Suppressor macrophage treated with lipopolysaccharide for 4 hours (primary cell): ENCODE measurements at places on chromosomes 5 and 9.

GRCh38 chr5:6427694-6428093 is 21.0 kb upstream of the UBE2QL1 start:
- DNase-seq, result no peak

- no peak for DNase-seq
These were observed 269.9 kb downstream of the MAN2A1 start for GRCh38 chr5:109959652-109960051.

DNA sequence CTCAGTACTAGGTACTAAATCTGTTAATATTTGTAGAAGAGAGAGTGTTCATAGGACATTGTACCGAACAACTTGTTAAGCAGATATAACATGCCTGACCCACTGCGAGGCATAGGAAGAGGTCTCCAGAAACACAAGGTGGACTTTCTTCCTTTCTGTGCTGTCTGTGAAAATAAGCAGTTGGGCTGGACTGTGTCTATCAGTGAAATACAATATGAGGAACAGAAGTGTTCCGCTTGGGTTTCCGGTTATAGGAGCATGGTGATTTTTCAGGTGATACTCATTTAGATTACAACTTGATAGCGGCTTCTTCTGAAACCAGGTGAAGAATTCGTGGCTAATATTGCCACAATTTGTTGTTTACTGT is 60.9 kb upstream of the TLR4 start:
- no peak for DNase-seq

- no peak for DNase-seq
These were observed 334.7 kb downstream of the MARCHF11 start for GRCh38 chr5:15844871-15845270.

DNA sequence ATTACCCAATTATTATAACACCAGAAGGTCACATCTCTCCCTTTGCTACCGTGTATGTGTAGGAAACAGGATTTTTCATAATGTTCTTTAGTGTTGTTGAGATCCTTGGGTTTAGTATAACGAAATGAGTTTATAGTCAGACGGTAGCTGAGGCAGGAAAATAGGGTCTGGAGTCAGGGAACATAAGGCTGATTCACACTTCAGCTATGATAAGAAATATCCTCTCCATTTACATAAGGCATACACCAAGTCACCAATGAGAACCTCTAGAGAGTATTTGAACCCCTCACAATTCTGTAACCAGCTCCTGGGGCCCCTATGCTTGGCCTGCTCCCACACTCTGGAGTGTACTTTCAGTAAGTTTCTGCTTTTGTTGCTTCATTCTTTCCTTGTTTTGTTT is 58.9 kb upstream of the ANKH start:
- DNase-seq, result no peak

DNA sequence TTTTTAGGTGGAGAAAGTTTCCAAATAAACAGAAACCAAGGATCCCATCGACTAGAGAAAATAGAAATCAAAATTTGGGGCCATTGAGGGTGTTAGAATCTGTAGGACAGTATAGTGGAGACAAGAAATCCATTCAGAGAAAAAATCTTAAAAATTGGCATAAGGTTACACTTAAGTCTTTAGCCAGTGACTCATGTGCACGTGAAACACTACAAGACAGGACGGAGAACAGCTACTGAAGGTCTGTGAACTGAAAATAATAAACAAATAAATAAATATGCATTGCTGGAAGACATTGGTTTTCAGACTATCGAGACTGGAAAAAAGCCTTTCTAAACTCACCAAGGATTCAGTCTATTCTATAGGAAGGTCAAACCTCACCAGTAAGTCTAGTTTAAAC is 1955.5 kb downstream of the MAT2B start:
- DNase-seq, result no peak

- no peak for DNase-seq
These were observed 191.8 kb downstream of the TMEM38B start for GRCh38 chr9:105886136-105886535.

DNA sequence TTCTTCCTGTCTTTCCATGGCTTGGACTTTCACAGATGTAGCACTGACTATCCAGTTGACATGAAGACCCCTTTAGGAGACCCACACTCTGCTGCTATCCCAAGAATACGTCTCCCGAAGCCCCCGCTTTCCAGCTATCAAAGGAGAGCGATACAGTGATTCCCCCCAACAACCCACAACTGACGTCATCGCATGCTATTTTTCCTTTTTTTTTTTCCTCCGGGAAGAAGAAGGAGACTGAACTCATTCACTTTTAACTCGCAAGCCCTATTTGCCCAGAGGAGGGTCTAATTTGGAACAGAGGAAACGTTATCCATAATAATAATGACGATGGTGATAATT is 2.1 kb downstream of the PAPPA start:
- DNase-seq, result no peak

- no peak for DNase-seq
These were observed 34.7 kb downstream of the C9orf152 start for GRCh38 chr9:110173322-110173642.

GRCh38 chr9:116717150-116717549 is 30.0 kb downstream of the TRIM32 start:
- no peak for DNase-seq

- DNase-seq, result no peak
These were observed 49.1 kb downstream of the ARHGAP26 start for GRCh38 chr5:142819292-142819691.

- no peak for DNase-seq
These were observed 20.0 kb upstream of the CYFIP2 start for GRCh38 chr5:157245886-157246285.

GRCh38 chr9:131011274-131012022 is 2.5 kb downstream of the LAMC3 start:
- DNase-seq, result no peak

DNA sequence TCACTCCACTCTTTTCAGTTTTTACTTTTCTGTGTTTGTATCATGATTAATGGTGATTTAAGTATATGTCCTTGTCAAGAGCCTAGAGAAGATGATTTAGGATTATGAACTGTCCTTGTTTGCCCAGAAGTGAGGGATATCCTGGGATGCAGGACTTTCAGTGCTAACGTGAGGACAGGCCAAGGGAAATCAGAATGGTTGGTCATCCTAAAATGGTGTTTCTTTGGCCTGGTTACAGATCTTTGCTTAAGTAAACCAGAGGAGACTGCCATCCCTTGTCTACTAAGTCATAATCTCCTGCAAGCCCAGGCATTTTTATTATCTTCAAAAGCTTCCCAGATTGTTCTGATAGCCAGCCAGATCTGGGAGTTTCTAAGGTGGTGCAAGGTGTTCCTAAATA is 22.3 kb upstream of the DPYSL3 start:
- no peak for DNase-seq

- DNase-seq, result no peak
These were observed 30.5 kb downstream of the JAKMIP2 start for GRCh38 chr5:147752033-147752432.

- no peak for DNase-seq
These were observed 7.5 kb downstream of the ADAMTS13 start for GRCh38 chr9:133429641-133430161.

- DNase-seq, result no peak
These were observed 130.4 kb upstream of the SLIT3 start for GRCh38 chr5:169431386-169431785.

DNA sequence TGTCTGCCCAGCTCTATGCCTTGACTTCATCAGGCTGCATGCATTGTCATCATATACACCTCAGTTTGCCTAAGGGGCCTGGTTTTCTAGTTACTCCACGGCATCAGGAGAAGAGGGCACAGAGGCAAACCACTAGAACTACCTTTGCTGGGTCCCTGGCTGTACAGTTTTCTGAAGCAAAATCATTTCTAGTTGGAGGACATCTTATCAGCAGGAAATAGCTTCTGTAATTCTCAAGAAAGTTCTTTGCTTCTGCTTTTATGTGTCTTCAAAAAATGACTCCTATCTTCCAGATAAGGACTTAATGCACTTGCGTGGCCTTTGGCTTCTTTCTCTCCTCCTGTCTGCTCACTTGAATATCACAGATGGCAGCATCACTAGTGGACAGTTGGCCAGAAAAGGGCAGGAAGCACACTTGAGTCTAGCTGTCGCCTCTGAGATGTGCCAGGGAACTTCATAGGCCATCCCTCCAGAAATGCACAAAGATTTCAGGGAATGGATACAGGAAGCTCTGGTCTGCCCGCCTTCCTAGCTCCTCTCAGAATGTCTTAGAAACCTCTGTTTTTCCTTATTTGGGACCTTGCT is 22.4 kb upstream of the LTC4S start:
- no peak for DNase-seq

DNA sequence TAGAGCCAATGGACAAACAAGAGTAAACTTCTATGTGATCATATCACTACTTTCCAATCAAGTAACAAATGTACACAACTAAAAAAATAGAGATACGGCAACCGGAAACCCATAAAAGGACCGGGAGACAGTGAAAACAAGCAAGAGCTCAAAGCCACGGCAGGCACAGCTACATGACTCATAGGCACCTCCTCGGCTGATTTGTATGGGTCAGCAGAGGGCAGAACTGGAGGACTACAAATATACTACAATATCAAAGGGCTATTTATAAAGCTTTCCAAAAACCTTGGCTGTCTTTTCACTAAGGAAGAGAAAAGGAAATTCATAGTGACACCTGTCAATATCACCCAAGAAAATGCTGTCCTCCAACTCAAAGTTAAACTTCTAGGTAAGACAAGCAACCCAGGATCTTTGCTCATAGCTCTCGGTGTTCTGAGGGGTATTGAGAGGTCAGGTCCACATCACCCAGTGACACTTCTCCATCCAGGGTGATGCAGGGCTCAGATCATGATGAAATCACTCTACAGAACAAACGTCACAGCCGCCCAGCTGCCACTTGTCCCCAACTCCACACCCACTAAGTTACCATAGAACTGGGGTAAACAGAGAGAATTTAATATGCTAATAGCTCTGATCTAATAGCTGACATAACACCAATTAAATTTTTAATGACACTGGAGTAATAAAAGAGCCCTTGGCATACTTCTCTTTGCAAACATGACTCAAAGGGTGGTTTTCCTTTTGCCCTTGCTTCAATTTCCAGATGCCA is 41.3 kb downstream of the PFDN1 start:
- peak; percentile 79 for DNase-seq

GRCh38 chr9:133108794-133109641 is 12.0 kb downstream of the RALGDS start:
- no peak for DNase-seq

GRCh38 chr9:37382982-37383357 is 39.5 kb upstream of the GRHPR start:
- DNase-seq, result no peak
